ENCODE measurements at places on chromosomes 1 and 21. TPM values are rescaled to one million over a fixed set of nuclear protein-coding genes. Genes with fewer than 3 reads are reported as not detected.

CYP4A22 gene
- polyA plus RNA-seq: not detected

DMRTB1 gene
- not detected for polyA plus RNA-seq

DNA sequence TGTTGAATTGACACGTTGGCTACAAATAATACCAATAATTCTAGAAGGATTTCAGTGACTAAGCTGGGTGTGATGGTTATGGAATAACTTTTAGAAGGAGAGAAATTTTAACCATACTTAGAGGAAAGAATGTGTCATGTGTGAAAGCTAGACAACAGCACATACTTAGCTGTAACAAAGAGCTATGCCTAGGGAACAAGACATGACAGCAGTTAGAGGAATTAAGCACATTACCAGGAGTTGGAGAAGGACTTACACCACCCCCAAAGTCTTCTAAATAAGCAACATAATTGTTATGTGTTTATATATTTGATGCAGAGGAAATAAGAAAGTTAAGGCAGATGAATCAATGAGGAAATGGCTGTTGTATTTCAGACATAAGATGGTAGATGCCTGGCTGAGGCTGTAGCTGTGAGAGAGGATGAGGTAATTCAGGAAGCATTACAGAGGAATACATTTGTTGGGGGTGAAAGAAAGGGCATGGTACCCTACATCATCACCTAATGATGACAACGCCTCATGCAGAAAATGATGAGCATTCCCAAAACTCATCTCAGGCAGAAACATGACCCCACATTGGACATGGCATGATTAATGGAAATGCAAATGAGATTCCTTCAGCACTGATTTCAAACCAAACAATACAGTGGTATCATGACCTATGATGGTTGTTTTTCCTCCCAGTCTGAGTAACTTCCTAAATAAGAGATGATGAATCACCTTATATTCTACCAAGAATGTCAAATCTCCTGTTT is 211.5 kb downstream of the LHX8 start:
- no peak for DNase-seq

DNA sequence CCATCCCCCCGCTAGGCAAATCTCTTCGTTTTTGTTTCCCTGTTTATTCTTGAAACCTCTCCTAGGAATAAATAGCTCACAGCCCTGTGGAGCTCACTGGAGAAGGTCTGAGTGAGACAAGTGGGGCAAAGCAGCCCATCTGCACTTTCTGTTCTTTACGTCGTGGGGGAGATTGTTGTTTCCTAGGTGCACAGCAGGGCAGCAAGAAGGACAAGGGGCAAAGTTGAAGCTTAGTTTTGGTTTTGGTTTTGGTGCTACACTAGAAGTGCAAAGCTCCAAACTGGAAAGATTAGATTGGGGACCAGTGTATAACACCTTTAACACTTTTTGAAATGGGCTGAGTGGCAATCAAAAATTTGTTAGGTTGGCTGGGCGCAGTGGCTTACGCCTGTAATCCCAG is 76.6 kb downstream of the GPR88 start:
- no peak for DNase-seq

- peak; percentile 90 for DNase-seq
These were observed 278.0 kb downstream of the MRPL39 start for GRCh38 chr21:25329227-25329825.

All from muscle of back (tissue), 13 donors.